Coronary artery (tissue), 2 donors: ENCODE measurements at places on chromosomes 3 and 15.

- no peak for DNase-seq
Measured at GRCh38 chr3:71785532-71786216, 726 bp upstream of the PROK2 start.

- DNase-seq: no peak
Measured at GRCh38 chr15:31433091-31433490, 106.5 kb downstream of the KLF13 start.

GRCh38 chr3:32137870-32138269, 31.4 kb downstream of the GPD1L start:
- DNase-seq: no peak

DNA sequence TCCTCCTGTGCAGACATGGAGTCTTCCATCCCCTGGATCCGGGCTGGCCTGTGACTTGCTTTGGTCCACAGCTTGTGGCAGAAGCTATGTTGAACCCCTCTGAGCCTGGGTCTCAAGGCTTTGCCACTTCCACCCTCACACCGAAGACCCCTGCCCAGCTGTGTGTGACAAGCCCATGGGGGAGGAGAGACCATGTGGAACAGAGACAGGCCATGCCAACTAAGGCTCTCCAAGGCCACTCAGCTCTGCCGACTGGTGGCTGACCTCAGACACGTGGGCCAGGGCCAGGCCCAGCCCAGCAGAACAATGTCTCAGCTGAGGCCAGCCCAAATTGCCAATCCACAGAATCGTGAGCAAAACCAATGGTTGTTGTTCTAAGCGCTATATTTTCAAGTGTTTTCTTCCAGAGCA, 16.4 kb upstream of the CFAP100 start:
- DNase-seq: no peak

GRCh38 chr15:44595246-44595645, 58.3 kb downstream of the EIF3J start:
- DNase-seq: no peak

- no peak for DNase-seq
Measured at GRCh38 chr15:63626955-63627354, 29.8 kb downstream of the FBXL22 start.
